ENCODE measurements at places on chromosomes 6 and 20.

GRCh38 chr6:36728289-36729160 is 30.9 kb downstream of the RAB44 start:
- no peak for DNase-seq

DNA sequence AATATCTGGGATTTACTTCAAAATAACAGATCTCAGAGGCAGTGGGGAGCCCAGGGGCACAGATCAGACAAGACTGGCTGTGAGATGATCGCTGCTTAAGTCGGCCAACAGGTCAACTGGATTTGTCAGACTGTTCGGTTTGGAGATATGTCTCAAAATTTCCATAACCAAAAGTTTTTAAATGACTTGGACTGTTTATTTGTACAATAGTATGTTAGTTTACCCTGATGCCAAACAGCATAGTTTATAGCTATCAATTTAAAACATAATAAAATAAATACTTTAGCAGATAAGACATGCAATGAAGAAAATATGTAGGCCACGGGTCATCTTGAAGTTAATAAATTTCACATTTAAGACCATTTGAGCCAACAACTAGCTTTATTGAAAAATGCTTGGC is 126.7 kb downstream of the IRF4 start:
- no peak for DNase-seq

- no peak for DNase-seq
These were observed 680.9 kb downstream of the MAFB start for GRCh38 chr20:40008177-40008576.

GRCh38 chr6:25054469-25054868 is 118.7 kb upstream of the RIPOR2 start:
- DNase-seq = no peak

GRCh38 chr6:69069881-69070280 is 434.8 kb downstream of the ADGRB3 start:
- DNase-seq = no peak

GRCh38 chr6:35687658-35688604 is 784 bp downstream of the FKBP5 start:
- DNase-seq = no peak

GRCh38 chr6:88428068-88428467 is 261.9 kb upstream of the CNR1 start:
- DNase-seq = no peak
